ENCODE measurements at places on chromosomes 7 and 10.

- DNase-seq = no peak
These were observed 146.6 kb downstream of the CHN2 start for GRCh38 chr7:29341156-29341555.

GRCh38 chr7:154564676-154565075, 438.2 kb downstream of the PAXIP1 start:
- DNase-seq = no peak

GRCh38 chr7:143238289-143238980, 16.6 kb downstream of the TAS2R40 start:
- no peak for DNase-seq

GRCh38 chr7:127582361-127582760, 3.0 kb downstream of the GCC1 start:
- no peak for DNase-seq

- no peak for DNase-seq
These were observed 74.9 kb downstream of the HDAC9 start for GRCh38 chr7:18570441-18570840.

- no peak for DNase-seq
These were observed 25.3 kb downstream of the TIMM23 start for GRCh38 chr10:45997557-45997956.

DNA sequence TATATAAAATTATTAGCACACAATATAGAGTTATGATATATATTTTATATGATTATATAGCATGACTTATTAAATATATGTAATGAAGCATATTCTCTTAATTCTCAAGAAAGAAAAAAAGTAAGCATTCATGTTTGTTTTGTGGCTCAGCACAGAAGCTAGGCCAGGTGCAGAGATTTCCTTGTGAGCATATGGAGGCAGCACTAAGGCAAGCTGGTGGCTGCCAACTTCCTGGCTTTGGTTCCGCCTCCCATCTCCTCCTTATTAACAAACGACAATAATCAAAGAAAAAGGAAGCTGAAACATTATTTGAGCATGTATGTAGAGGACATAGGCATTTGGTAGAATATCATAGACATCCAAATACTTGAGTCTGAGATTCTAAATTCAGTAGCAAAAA, 130.3 kb downstream of the ST7 start:
- no peak for DNase-seq

DNA sequence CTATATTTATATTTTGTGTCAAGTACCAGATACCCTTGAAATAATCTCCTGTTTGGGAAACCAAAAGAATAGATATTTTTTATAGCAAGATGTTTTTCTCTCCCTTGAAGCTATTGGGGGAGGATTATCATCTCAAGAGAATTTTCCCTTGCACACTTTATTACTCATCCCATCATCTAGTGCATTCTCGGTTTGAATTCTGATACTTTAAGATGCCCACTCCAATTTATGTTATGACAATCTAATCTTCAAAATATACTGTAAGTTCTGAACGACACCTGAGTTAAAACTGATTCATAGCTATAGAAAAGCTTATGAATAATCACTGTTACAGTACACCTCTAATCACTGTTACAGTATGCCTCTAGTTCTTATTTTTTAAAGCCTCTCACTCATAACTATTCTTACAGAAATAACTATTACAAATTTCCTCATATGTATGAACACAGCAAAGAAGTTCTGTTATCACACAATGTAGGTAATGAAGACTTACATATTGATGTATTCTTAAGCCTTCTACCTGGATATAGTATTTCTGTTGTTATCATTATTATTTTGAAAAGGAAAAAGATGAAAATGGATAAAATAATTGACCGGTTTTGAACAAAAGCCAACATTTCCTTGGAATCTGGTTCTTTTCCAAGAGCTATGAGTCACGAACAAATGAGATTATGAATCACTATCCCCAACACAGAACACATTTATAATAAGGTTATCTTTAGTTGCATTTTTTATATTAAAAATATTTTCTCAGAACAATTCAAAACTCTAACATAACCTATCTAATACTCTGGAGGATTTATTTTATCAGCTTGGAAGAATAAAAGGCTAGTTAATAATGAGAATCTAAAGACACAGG, 72.3 kb upstream of the FAM13C start:
- peak; percentile 69 for DNase-seq

GRCh38 chr10:26650406-26650805, 47.1 kb upstream of the PDSS1 start:
- no peak for DNase-seq

DNA sequence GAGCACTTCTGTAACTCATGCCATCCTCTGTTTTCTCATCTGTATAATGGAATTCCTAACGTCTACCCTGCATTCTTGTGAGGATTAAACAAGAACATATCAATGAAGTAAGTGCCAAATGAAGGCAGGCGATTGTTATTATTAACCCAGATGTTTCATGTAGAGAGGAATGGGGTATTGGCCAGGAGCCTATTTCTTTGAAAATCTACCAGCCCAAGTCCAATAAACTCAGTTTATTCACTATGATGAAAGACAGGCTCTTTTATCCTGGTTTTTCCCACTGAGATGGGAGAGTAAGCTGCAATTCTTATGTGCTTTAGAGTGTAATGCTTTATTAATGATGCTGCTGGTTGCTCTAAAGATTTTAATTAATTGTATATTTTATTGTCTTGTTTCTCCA, 9.6 kb downstream of the CTTNBP2 start:
- DNase-seq = no peak

DNA sequence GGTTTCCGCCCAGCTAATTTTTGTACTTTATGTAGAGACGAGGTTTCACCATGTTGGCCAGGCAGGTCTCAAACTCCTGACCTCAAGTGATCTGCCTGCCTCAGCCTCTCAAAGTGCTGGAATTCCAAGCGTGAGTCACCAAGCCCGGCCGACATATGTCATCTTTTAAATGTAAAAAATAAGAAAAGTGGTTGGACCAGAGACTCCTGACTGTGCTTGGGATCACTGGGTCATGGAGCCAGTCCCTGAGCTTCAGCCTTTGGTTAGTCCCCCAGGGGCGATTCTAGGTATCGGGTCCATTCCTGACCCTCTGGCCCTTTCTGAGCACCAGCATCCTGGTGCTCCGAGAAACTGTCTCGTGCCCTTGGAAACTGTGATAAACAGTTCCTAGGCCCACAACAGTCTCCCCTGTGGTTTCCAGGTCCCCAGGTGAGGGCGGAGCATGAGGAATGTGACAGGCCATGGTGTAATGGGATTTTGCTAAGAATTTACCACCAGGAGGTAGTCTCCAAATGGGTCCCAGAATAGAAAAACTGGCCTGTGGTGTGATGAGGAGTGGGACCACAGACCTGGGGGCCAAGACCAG, 32.8 kb downstream of the UBTD1 start:
- DNase-seq = no peak

- DNase-seq = no peak
These were observed 450.2 kb upstream of the GALNT17 start for GRCh38 chr7:70681469-70682350.

GRCh38 chr7:143980746-143981510, 19.2 kb upstream of the OR6B1 start:
- no peak for DNase-seq

- no peak for DNase-seq
These were observed 63.1 kb upstream of the CACNA2D1 start for GRCh38 chr7:82506702-82507101.

- peak; percentile 72 for DNase-seq
These were observed 84.1 kb downstream of the CPXM2 start for GRCh38 chr10:123807444-123808035.

- DNase-seq = no peak
These were observed 20.0 kb upstream of the JAZF1 start for GRCh38 chr7:28200598-28200997.

GRCh38 chr7:269721-270120, 20.2 kb upstream of the FOXL3 start:
- no peak for DNase-seq

GRCh38 chr7:34315032-34315431, 343.0 kb upstream of the NPSR1 start:
- no peak for DNase-seq

DNA sequence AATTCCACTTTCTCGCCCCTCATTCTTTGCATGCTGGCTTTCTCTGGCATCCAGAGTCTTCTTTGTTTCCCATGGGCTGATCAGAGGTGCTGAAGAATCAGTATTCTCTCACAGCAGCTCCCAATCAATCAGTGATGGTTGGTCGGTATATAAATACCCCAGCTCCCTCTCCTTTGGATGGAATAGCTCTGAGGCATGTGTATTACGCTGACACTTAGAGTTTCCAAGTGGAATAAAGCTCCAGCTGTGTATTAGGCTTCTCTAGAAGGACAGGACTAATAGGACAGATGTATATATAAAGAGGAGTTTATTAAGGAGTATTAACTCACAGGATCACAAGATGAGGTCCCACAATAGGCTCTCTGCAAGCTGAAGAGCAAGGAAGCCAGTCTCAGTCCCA, 218.3 kb upstream of the GRB10 start:
- no peak for DNase-seq

DNA sequence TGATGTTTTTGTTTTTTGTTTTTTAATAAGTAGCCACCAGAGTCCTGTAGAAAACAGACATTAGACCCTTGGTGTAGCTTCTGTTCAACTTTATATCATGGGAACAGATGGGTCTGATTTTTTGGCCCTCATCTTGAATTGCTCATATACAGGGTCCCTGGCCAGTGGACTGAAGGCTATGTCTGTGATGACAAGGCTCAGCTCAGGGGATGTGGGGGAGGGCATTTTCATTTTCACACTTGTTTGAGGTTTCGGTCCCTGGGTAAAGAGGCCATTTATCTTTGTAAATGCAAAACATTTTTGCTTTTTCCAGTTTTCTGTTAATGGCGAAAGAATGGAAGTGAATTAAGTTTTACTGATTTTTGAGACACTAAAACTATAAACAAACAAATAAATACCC, 257.6 kb upstream of the PHYHIPL start:
- DNase-seq = no peak

DNA sequence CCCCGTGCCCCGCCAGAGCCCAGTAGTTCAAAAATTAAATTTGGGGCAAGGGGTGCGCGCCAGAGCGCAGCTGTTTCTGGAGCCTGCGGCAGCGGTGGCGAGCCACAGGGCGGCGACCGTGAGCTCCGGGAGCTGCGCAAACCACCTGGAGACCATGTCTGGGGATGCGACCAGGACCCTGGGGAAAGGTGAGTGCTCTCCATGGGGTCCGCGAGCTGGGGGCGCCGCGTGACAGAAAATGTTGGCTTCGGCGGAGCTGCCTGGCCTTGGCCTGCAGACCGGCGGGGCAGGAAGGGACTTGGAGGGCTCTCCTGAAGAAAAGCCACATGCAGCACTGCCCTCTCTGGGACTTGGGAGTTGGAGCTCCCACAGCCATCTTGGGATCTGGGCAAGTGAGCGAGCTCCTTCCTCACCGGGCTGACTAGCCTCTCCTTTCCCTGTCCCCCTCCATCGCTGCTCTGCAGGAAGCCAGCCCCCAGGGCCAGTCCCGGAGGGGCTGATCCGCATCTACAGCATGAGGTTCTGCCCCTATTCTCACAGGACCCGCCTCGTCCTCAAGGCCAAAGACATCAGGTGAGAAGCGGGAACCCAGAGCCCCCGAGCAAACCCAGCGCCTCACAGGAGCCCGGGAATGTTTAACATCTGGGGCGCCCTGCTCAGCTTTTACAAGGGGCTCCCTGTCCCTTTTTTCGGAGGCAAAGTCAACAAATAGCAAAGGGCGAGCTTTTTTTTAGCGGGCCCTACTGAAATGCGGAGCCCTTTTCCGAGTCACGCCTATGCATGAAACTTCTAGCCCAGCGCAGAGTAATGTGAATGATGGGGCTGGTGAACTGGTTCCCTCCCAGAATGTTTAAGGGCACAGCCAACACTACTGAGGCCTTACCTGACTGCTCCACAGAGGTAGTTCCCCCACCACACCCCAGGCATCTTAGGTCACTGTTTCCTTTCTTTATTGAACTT, 6.1 kb downstream of the GSTO2 start:
- DNase-seq = no peak

GRCh38 chr7:157552295-157552993, 215.6 kb downstream of the DNAJB6 start:
- DNase-seq = no peak

- no peak for DNase-seq
These were observed 1.5 kb downstream of the FRAT1 start for GRCh38 chr10:97320480-97321031.

DNA sequence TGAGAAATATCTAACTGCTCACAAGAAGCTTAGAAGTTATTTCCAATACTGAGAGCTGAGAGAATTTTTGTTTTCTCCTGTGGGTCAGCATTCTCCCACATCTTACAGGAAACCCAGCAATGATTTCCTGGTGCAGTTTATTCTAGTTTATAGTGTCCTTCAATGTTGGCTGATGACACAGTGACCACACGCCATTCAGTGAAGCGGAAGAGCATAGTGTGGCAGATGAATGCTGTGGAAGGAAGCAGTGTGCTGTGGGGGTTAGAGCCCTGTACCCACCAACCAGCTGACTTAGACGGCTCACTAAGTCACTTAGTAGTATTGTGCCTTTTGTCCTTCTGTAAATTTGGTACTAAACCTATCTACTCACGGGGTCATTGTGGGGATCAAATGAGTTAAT, 1.4 kb upstream of the TMEM26 start:
- DNase-seq = no peak

DNA sequence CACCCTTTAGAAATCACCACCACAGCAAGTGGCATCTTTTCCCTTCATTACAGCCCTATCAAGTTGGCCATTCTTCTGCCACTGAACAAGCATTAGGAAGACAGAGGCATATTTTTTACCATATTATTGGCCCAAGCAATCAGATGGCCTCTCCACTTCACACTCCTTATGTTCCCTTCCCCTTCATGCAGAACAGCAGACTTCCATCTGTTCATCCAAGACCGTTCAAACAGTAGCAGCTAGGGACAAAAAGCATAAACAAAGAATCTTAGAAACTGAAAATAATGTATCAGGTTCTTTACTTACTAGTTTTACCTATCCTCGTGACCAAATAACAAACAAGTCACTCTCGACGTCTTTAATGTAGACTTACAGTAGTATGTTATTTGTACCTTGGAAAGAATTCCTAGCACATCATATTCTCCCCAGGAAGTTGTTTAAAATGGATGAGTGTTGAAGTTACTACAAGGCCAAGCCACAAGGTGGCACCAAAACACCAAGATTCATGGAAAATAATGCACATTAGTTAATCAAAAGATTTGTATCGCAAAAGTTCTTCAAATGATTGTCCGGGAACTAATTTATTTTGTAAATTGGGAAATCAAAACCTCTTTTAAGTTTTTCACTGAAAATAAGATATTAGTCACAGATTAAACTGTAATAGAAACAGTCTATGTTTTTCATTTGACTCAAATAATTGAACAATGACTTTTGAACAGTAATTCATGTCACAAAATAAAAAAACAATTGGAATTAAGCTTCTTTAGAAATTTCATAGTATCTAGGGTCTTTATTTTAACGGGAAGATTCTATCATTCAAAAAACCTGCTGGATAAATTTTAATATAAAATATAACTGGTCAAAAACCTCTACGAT, 112.1 kb downstream of the VPS41 start:
- peak; percentile 50 for DNase-seq

- DNase-seq = peak; percentile 38
These were observed 2.7 kb downstream of the ZNF503 start for GRCh38 chr10:75398692-75399460.

DNA sequence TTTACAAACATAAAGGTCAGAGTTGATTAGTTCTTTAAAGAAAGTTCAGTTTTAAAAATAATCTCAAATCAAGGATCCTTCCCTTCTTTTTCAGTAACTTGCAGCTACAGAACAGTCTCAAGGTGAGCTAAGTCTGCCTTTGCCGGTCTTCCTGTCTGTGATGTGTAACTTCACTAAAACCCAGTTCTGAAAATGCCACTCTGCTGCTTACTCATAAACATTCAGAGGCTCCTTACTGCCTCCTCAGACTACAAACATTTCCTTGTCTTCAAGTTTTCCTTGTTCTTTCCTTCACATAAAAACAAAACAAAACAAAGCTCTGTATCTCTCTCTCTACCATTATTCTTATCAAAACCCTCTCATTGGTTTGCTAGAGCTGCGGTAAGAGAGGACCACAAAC, 128.7 kb downstream of the ETV1 start:
- no peak for DNase-seq
